ENCODE measurements at places on chromosomes 3 and 15.

- no peak for DNase-seq
Observed at GRCh38 chr3:122902326-122902725, 107.5 kb downstream of the SLC49A4 start.

DNA sequence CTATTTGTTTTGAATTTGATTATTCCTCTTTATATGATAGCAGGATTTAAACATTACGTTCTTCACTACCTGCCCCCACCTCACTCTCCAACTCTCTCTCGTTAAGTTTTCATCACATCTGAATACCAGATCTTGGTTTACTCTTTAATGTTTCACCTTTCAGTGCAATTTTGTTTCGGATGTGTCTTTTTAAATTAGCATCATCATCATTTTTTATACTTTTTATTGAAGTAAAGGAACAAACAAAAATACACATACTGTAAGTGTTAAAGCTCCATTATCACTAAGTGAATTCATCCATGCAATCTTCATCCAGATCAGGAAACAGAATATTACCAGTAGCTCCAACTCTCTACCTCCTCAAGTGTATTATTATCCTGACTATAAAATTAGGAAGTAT is 310.6 kb downstream of the C3orf38 start:
- DNase-seq = no peak

DNA sequence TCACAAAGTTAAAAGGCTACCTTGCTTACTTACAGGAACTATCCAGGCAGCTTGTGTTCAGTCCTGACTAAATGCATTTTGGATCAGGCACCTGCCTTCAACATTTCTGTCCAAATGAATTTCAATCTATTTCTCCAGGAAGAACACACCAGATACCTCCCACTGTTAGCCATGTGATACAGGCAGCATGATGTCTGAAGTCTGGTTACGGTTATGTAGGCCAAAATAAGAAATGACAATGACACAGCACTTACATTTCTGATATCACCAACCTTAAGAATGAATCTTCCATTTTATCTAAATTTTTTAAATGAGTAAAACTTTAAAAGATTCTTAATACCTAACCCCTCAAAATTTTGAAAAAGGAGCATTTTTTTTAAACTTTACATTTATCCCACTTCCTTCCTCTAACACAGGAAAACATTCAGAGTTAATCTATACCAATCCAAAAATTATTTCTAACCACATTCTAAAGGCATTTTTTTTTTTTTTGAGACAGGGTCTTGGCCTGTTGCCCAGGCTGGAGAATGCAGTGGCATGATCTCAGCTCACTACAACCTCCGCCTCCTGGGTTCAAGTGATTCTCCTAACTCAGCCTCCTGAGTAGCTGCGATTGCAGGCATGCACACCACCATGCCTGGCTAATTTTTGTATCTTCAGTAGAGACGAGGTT is at the start of gene MAP4:
TSS of gene MAP4 (minus strand) at position 116 of the 673 bp plus-strand sequence. CDS start 17,556 bp downstream, outside the sequence.
- DNase-seq = no peak

DNA sequence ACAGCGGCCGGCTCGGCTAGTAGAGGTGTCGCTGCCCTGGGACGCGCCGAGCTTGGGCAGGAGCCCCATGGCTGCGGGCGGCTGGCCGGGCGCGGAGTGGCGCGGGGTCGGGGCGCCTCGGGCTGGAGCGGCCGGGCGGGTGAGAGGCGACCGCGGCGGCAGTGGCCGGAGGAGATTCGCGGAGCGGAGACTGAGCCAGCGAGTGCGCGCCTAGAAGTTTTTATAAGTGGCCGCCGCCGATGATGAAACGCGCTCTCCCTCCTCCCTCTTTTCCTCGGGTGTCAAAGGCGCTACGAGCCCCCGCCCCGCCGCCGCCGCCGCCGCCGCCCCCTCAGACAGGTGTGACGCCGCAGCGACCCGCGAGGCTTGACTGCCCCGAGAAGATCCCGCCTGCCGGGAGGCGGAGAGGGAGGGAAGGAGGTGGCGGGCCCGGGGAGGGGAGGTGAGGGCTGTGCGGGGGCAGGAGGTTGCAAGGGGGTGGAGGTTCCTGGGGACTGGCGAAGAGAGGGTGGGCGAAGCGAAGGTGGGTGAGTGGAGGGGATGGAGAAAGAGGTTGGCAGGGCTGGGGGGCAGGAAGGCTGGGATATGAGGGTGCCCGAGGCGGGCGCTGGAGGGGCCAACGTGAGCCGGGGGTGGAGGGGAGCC is at the start of gene SLCO2A1:
TSS of gene SLCO2A1 (minus strand) at position 192 of the 645 bp plus-strand sequence. CDS start at position 69, 123 bp downstream.
- DNase-seq = no peak

- DNase-seq = no peak
Observed at GRCh38 chr15:73909651-73910050, 16.6 kb upstream of the LOXL1 start.

DNA sequence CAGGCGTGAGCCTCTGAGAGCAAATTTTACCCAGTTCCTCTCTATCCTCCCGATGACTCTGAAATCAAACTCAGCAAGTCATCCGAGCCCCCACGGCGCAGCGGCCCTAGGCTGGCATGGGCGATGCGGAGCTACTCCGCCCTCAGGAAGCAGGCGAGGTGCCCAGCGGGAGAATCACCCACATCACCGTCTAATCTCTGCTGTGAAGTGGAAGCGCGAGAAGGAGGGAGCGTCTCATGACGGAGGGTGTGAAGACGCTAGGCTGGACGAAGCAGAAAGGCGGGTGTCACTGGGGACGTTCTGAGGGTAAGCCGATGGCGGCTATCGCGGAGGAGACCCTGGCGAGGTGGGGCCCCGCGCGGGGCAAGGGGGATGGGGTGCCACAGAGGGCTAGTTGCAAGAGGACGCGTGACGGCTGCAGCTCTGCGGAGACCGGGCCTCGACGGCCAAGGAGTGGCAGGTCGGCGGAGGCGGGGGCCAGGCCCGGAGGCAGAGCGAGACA is 9.1 kb upstream of the GNAI2 start:
- no peak for DNase-seq

DNA sequence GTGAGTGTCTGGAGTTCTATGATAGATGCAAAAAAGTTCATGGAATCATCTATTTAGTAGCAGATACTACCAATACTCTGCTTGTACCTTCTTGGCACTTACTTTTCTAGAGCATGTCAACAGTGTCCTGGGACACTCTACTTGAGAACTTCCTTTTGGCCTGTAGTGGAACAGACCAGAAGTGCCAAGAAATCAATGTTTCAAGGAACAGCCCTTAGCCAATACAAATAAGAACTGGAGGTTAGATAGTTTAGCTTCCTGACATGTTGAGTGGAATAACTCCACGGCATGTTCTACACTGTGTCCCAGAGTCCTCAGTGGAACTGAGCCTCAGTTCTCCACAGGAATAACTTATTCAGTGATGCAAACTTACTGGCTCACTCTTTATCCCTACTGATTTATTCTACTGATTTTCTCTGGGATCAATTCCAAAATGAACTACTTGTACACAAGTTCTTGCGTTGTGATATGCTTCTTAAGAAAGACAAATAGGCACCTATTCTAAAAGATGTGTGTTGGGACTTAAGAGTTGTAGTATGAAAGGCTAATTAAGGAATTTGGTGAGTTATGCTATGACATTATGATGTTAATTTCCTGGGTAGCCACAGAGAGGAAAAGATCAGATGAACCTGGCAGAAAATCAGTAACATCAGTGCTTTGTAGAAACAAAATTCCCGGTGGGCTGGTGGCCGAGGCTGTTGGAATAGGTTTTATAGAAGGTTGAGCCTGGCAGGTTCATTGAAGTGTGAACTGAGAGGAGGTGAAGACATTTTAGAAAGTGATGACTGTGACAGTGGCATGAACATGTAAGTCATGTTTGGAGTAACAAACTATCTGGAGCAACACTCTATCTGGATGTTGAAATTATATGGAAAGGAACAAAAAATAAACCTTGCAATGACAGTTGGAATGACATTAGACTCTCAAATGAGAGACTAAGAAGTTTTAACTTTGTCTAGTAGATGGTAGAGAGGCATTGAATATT is 101.8 kb upstream of the RBMS3 start:
- DNase-seq = no peak

DNA sequence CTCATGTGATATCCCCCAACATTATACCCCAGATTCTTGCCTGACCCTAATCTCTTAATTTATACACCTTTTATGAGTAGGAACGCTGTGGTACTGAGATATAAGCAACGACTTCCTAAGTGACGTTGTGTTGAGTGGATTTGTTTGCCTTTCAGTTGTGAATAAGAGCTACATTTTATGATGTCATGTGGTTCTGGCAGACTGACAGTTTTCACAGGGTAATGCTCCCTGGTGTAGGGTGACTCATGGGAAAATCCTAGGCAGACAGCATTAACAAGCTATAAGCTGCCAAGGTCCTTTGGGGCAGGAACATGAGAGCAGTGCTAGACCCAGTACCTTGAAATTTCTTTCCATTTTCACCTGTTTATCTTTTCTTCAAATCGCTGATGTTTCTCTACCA is 11.2 kb downstream of the C3orf52 start:
- no peak for DNase-seq

GRCh38 chr3:102304550-102304949 is 130.3 kb upstream of the ZPLD1 start:
- DNase-seq = no peak

DNA sequence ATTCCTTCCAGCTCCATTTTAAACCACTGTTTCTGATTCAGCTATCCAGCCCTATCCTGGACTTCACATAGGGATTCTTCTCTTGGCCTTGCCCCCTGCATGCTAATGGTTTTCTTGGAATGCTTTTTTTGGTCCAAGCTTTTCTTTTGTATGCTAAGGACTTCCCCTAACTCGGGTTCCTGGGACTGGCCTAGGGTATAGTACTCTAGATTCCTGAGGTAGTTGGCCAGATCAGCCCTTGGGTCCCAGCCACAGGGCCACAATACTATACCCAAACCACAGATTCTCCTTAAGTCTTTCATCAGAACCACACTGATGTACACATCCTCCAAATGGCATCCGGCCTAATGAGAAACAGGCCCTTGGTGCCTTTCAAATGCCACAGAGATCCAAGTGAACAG is 2.8 kb downstream of the FYCO1 start:
- DNase-seq = no peak

DNA sequence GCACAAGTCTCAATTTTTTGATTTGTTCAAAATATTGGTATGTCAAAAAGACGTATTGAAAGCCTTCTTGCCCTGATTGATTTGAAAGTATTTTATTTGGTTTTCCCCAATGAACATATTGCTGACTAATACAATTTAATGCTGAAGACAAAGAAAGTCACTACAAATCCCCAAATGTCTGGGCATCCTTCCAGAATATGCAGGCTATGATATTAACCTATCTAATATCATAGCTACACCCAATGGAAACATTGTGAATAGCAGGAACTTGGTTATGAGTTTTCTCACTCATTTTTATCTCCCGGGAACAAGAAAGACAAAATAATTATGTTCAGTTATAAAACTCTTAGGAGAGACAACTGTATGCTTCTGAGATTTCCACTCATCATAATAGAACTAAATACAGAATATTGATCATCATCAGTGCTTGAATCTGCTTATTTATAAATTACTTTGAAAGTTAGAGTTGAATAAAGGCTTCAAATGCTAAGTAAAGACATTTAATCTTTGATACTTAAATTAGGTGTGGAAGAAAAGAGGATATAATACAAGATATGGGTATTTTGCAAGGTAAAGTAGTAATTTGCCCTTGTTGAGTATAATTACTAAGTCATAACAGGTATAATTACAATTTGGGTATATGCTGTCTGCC is 483.9 kb downstream of the RBMS3 start:
- no peak for DNase-seq

DNA sequence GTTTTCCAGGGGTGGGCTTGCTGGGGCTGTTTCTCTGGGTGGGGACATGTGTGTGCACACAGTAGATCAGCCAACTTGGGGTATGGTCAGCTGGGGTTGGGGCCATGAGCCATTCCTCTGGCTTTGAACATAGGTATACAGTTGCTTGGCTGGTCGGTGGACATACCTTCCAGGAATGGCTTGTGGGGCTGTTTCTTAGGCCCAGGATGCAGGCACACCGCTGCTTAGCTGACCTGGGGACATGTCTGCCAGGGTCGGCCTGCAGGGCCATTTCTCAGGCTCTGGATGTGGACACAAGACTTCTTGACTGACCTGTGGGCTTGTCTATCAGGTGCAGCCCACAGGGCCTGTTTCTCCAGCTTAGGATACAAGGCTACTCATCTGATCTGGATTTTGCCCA is 130.6 kb downstream of the DOCK3 start:
- no peak for DNase-seq

DNA sequence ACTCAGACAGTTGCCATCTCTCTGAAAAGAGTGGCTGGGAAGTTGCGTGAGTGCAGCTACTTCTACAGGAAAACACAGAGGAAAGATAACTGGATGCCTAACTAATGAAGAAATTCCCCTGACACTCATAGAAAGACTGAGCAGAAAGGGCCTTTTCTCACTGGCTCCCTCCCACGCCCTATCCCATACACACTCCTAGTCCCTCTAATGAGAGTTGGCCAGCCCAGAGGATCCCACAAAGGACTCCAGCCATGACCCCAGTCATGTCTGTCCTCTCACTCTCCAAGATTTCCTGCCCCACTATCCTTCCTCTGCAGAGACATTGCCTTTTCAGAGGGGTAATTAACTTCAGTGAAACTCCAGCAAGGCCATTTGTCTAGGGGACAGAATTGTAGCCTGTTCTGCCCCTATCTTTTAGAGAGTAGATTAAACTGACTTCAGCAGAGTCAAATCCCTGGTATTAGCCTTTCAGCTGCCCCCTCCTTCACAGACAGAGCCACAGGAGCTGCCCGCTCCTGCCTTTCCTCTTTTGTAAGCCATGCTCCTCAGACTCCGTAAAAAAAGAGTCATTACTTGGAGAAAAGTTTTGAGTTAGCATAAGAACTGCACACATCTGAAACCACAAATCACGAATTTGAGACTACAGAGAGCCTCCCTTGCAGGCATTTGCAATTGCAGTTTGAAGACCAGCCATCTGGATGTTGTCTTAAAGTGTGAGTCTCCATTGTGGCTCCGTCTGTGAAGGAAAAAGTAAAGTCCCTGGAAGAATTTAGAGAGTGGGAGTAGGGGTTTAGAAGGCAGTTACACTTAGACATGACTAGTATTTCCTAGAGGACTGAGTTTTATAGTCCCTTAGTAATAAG is 129.1 kb upstream of the SEMA6D start:
- DNase-seq = no peak

DNA sequence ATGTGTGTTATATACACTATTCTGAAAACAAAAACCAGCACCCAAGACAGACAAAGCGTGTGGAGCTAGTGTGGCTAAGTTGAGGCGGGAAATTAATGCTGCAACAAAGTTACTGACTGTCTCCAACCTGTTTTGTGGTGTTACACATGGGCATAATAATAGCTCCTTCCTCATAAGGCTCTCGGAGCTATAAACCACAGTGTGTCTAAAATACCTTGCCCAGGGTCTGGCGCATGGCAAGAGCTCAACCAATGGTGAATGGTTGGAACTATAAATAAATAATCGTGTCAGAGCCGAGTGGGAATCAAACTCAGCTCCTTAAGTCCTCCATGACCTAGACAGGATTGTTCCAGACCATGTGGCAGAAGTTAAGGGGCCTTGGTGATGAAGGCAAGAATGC is 35.9 kb upstream of the TFRC start:
- DNase-seq = no peak

- no peak for DNase-seq
Observed at GRCh38 chr3:189225431-189225830, 53.7 kb downstream of the TPRG1 start.

DNA sequence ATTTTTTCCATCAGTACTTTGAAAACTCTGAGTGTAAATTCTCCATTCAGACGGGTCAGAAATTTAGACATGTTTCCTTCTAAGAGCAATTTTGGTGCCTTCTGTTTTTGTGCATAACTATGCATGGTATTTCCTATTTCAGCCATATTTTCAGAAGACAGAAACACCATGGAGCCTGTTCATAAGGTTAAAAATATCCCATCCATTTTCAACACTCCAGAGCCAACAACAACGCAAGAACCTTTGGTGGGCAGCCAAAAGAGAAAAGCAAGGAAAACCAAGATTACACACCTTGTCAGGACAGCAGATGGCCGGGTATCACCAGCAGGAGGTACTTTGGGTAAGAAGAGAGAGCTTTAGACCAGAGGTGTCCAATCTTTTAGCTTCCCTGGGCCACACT is 275.6 kb downstream of the BBX start:
- DNase-seq = no peak

All from stimulated activated CD4-positive, alpha-beta T cell treated with anti-CD3 and anti-CD28 coated beads, Interleukin-12 subunit alpha, Interleukin-12 subunit beta, amount 100 ng/mL, for 24 hours (primary cell).